T-cell (primary cell): ENCODE measurements at places on chromosomes 13 and 19. TPM values are rescaled to one million over a fixed set of nuclear protein-coding genes. Genes with fewer than 3 reads are reported as not detected.

DNA sequence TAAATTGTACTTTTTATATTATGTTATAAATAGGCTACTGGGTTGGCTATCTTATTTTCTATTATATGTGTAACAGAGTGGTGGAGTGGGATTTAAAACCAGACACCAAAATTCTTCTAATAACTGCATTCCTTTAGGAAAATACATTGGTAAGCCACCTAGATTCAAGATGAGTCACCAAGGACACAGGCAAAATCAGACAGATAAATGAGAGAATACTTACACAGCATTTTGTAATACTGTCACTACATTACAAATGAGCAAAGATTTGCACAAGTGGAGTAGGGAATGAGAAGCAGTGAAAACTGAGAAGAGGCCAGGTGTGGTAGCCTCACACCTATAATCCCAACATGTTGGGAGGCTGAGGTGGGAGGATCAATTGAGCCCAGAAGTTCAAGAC lies 6.2 kb upstream of the SPART start:
- no peak overlapping the region for H3K27ac ChIP-seq
- no peak overlapping the region for H3K4me3 ChIP-seq
- no peak for DNase-seq
- no peaks in the 10 kb centered on the region for H3K36me3 ChIP-seq

- H3K27me3 ChIP-seq: peaks cover 30% of the 10 kb centered on the region
- DNase-seq: no peak
- H3K27ac ChIP-seq: no peak overlapping the region
- no peaks in the 10 kb centered on the region for H3K4me1 ChIP-seq
- no peak overlapping the region for H3K4me3 ChIP-seq
- H3K36me3 ChIP-seq: no peaks in the 10 kb centered on the region
Measured at GRCh38 chr19:34560229-34560628, 78.7 kb downstream of the WTIP start.

- H3K27me3 ChIP-seq: no peaks in the 10 kb centered on the region
- peaks cover 3% of the 10 kb centered on the region for H3K36me3 ChIP-seq
- DNase-seq: no peak
- H3K4me1 ChIP-seq: no peaks in the 10 kb centered on the region
- no peak overlapping the region for H3K4me3 ChIP-seq
- no peak overlapping the region for H3K27ac ChIP-seq
Measured at GRCh38 chr19:40633207-40633606, 32.0 kb downstream of the LTBP4 start.

- H3K36me3 ChIP-seq: no peaks in the 10 kb centered on the region
- H3K4me1 ChIP-seq: peaks cover 67% of the 10 kb centered on the region
- peak overlapping the region; percentile 69 for H3K27ac ChIP-seq
- no peak for DNase-seq
Measured at GRCh38 chr19:1857648-1858326, 5.6 kb downstream of the KLF16 start.

DNA sequence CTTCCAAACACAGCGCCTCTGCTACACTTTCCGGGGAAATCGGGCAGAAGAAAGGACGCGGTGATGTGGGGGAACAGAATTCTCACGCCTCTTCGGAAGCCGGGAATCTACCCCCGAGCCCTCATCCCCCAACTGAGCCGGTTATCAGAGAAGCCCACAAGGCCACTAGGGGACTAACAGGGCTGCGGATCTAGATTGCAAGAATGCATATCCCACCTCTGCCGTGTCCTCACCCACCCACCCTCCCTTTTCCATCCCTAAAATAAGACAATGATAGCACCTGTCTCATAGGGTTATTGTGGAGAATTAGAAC lies 1.1 kb downstream of the IGFLR1 start:
- H3K36me3 ChIP-seq: peaks cover 30% of the 10 kb centered on the region
- no peak for DNase-seq
- peak overlapping the region; percentile 68 for H3K4me3 ChIP-seq
- peaks cover 17% of the 10 kb centered on the region for H3K4me1 ChIP-seq

DNA sequence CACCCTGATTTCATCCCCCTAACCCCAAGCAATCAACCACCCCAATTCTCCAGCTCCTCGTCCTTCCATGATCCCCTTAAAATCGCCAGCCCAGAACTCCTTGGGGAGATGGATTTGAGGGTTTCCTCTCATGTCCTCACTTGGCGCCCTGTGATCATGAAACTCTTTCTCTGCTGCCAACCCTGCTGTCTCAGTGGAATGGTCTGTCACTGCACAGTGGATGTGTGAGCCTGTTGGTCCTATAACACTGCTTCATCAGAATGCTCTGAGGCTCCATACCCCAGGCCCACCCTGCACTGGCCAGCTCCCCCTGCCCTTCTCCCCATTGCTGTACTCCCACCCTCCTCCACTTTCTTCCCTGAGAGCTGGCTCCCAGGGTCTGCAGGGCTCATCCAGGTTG lies 12.6 kb upstream of the ZNF792 start:
- no peaks in the 10 kb centered on the region for H3K36me3 ChIP-seq
- H3K4me1 ChIP-seq: peaks cover 23% of the 10 kb centered on the region
- no peak overlapping the region for H3K27ac ChIP-seq
- no peak for DNase-seq
- no peak overlapping the region for H3K4me3 ChIP-seq
- no peaks in the 10 kb centered on the region for H3K27me3 ChIP-seq

DNA sequence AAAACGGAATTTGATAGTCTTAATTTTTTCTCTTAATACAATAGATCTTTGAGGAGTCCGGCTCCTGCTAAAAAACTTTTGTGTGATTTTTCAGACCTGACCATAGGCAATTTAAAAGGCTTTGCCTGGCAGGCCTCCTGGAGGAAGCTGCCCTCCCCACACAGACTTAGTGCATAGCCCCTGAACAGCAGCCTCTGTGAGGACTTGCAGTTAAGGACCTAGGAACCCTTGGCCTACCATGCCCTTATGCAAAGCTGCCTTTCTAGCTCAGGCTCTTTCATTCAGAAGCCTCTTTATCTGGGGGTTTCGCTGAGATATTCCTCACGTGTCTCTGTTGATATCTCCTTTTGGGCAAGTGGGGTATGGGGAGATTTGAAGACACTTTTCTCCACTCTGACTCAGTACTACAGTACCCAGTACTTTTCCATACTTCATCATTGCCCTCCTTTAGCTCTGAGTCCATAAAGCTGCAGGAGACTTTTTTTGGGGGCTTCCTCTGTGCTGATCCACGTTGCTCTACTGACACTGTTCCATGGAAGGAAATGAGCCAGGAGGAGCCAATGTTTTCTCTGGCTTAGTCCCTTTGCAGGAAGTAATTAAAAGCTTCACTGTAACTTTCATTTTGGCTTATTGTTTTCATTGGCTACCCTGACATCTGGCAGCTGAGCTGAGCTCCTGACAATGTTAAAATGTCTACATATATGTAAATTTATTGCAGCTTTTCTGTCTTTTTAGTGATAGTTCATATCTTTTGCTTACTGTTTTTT lies 283.1 kb downstream of the TDRD3 start:
- H3K27ac ChIP-seq: no peak overlapping the region
- no peak for DNase-seq
- no peak overlapping the region for H3K4me3 ChIP-seq
- H3K4me1 ChIP-seq: no peaks in the 10 kb centered on the region

GRCh38 chr13:21670883-21671619 lies at the start of gene FGF9:
Gene FGF9, plus strand, starts transcription at chr13:21671073. Its CDS starts 840 bp downstream, at chr13:21671913.
- H3K36me3 ChIP-seq: no peaks in the 10 kb centered on the region
- peaks cover 22% of the 10 kb centered on the region for H3K4me1 ChIP-seq
- H3K27ac ChIP-seq: peak within 1 kb of the TSS; percentile 35
- peaks cover 13% of the 10 kb centered on the region for H3K27me3 ChIP-seq
- peak; percentile 77 for DNase-seq

DNA sequence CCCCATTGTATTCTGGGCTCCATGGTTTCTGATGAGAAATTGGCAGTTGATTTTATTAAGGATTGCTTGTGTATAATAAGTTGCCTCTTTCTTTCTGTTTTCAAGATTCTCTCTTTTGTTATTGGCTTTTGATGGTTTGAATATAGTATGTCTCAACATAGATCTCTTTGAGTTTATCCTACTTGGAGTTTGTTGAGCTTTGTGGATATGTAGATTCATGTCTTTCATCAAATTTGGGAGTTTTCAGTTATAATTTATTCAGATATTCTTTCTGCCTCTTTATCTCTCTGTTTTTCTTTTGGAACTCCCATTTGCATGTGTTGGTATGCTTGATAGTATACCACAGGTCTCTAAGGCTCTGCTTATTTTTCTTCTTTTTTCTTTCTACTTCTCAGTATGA lies 296.6 kb downstream of the ATP8A2 start:
- H3K4me1 ChIP-seq: no peaks in the 10 kb centered on the region
- H3K27ac ChIP-seq: no peak overlapping the region
- no peaks in the 10 kb centered on the region for H3K27me3 ChIP-seq
- no peak for DNase-seq
- no peaks in the 10 kb centered on the region for H3K36me3 ChIP-seq

DNA sequence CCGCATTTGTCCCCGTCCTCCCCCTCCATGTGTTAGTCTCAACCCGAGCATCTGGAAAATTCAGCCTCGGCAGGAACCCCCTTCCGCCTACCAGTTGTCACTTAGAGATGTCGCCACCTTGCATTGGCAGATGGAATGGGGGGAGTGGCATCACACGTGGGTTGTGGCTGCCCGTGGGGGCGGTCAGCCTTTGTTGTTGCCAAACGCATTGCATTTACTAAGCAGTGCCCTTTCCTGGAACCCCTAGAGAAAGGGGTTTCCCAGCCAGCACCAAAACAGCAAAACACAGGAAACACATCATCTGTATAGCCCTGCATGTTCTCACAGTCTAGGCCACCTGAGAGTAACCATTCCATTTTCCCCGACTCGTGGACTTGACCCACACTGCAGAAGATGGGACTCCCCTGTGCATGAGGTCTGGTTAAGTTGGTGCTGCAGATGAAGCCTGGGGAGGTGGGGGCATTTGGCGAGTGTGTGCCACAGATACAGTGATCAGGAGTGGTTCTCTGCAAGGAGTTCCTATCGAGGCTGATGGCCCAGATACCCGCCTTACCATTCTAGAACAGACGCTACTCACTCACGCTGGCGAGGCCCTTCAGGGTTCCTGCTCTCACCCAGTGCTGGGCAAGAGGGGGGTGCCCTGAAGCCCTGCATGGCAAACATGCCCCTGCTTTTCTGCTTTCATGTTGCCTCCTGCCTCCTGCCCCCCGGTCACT lies 38.3 kb downstream of the TMED1 start:
- no peaks in the 10 kb centered on the region for H3K27me3 ChIP-seq
- H3K27ac ChIP-seq: peak overlapping the region; percentile 97

PSG6 gene
- total RNA-seq: not detected

GRCh38 chr19:17967257-17968051 lies 547 bp downstream of the KCNN1 start:
- no peaks in the 10 kb centered on the region for H3K4me1 ChIP-seq
- no peak overlapping the region for H3K27ac ChIP-seq
- H3K4me3 ChIP-seq: no peak overlapping the region
- H3K36me3 ChIP-seq: no peaks in the 10 kb centered on the region

GRCh38 chr13:30841154-30841553 lies 64.9 kb upstream of the MEDAG start:
- peaks cover 15% of the 10 kb centered on the region for H3K4me1 ChIP-seq
- no peaks in the 10 kb centered on the region for H3K36me3 ChIP-seq
- H3K4me3 ChIP-seq: no peak overlapping the region
- no peaks in the 10 kb centered on the region for H3K27me3 ChIP-seq
- H3K27ac ChIP-seq: no peak overlapping the region

DNA sequence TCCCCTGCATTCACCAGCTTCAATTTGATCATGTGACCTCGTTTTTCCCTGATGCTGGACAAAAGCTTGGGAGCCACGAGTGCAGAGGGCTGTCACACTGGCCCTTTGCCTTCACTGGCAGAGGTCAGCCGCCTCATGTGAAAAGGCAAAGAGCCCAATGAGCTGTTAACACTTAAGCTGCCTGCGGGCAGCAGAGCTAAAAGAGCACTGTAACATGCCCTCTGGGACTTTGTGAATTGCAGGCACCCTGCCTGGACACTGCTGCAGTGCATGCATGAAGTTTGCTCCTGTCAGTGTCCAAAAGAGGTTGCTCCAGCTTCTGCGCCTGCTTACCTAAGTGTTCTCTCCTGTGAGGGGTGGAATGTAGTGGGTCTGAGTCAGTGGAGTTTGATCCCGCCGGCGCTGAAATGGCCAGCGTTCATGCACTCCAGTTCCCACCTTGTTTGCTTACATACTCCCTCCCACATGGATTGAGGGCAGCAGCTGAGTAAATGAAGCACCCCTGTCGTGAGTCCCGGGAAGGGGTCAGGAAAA lies 193.7 kb downstream of the RFC3 start:
- no peak overlapping the region for H3K4me3 ChIP-seq
- no peak overlapping the region for H3K27ac ChIP-seq
- no peaks in the 10 kb centered on the region for H3K4me1 ChIP-seq
- H3K36me3 ChIP-seq: no peaks in the 10 kb centered on the region

DNA sequence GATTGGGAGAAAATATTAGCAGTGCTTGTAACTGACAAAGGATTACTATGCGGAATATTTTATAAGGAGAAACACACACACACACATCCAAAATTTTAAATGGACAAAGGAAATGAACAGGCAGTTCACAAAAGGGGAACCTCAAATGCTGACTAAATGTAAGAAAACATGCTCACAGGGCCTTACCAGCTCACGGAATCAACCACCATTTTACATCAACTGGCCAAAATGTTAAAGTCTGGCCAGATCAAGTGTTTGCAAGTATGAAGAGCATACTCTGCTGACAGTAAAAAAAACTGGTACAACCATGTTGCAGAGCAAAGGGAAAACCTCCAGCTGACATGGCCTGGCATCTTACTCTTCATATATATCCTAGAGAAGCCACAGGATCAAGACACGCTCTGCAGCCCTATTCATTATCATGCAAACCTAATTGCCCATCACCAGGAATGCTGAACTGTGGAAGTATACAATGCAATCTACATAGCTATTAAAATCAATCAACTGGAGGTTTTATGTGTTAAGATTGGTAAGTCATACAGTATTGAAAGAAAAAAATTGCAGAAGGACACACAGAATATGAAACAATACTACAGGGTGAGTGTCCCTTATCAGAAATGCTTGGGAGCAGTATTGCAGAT lies 124.4 kb downstream of the RNF17 start:
- H3K4me1 ChIP-seq: no peaks in the 10 kb centered on the region
- no peaks in the 10 kb centered on the region for H3K36me3 ChIP-seq
- no peak overlapping the region for H3K27ac ChIP-seq
- H3K4me3 ChIP-seq: no peak overlapping the region

DNA sequence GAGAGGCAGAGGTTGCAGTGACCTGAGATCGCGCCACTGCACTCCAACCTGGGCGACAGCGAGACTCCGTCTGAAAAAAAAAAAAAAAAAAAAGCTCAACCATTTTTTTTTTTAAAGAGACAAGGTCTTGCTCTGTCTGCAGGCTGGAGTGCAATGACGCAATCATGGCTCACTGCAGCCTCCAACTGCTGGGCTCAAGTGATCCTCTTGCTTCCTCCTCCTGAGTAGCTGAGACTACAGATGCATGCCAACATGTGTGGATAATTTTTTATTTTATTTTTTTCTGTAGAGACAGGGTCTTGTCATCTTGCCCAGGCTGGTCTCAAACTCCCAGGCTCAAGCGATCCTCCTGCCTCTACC lies 10.3 kb downstream of the EHD2 start:
- H3K4me1 ChIP-seq: no peaks in the 10 kb centered on the region
- H3K36me3 ChIP-seq: no peaks in the 10 kb centered on the region
- no peak for DNase-seq
- no peaks in the 10 kb centered on the region for H3K27me3 ChIP-seq
- H3K27ac ChIP-seq: no peak overlapping the region
- H3K4me3 ChIP-seq: no peak overlapping the region

LMTK3 gene
- 19.3 TPM for total RNA-seq

- DNase-seq: no peak
- no peaks in the 10 kb centered on the region for H3K27me3 ChIP-seq
- H3K4me1 ChIP-seq: no peaks in the 10 kb centered on the region
- no peak overlapping the region for H3K27ac ChIP-seq
Measured at GRCh38 chr13:32903720-32904119, 112.5 kb upstream of the KL start.

- no peak overlapping the region for H3K27ac ChIP-seq
- no peaks in the 10 kb centered on the region for H3K36me3 ChIP-seq
- no peaks in the 10 kb centered on the region for H3K27me3 ChIP-seq
- no peak overlapping the region for H3K4me3 ChIP-seq
Measured at GRCh38 chr19:6906559-6907060, 19.2 kb downstream of the ADGRE1 start.

SERPINE3 gene
- total RNA-seq: not detected

YJEFN3 gene
- total RNA-seq: 14.0 TPM

DLL3 gene
- 0.20 TPM for total RNA-seq
